Stimulated activated CD8-positive, alpha-beta memory T cell treated with anti-CD3 and anti-CD28 coated beads, Interleukin-4, amount 100 ng/mL, for 4 hours (primary cell): ENCODE measurements at places on chromosomes 4 and X.

GRCh38 chrX:27987862-27988646, 6.8 kb upstream of the DCAF8L1 start:
- DNase-seq, result no peak

DNA sequence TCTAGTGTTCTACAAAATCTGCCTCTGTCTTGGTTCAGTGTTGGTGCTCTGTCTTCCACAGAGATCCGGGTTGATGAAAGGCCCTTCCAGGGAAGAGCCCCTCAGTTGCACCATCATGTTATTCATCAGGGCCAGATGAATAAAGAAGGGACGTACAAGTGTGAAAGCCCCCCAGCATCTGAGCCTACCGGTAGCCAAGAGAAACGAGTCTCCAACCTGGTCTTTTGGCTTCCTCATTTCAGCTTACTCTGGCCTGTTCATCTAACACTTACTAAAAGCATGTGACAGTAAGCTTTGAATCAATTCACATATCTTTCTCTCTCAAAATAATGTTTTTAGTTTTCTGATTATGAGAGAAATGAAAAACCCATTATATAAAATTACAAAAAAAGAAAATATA, 19.2 kb downstream of the MEPE start:
- no peak for DNase-seq

- DNase-seq, result no peak
These were observed 98.5 kb upstream of the INPP4B start for GRCh38 chr4:142944565-142944964.

DNA sequence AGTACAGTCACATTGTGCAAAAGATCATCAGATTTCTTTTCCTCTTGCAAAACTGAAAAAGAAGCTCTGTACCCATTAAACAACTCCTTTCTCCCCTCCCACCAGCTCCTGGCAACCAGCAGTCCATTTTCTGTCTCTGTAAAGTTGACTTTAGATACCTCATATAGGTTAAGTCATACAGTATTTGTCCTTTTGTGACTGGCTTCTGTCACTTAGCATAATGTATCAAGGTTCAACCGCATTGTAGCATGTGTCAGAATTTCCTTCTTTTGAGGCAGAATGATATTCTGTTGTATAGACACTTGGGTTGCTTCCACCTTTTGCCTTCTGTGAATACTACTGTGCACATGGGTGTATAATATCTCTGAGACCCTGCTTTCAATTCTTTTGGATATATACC, 121.8 kb downstream of the SH3KBP1 start:
- no peak for DNase-seq

GRCh38 chr4:14862891-14863290, 139.4 kb upstream of the CPEB2 start:
- no peak for DNase-seq

DNA sequence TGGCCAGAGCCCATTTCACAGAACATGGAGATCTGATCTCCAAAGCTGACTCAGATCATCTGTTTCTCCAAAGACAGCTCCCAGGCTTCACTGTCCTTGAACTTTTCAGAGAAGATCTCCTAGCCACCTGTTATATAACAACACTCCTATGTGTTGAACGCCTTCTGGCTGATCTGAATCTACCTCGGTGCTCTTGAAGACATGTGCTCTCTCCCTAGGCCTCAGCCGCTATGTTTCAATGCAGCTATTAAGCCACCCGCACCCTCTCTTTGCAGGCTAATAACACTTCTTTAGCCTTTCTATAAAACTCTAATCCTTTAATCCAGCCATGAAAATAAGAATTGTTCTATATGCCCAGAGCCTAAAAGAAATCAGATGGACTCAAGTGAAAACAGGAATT, 34.9 kb downstream of the SEL1L3 start:
- no peak for DNase-seq

DNA sequence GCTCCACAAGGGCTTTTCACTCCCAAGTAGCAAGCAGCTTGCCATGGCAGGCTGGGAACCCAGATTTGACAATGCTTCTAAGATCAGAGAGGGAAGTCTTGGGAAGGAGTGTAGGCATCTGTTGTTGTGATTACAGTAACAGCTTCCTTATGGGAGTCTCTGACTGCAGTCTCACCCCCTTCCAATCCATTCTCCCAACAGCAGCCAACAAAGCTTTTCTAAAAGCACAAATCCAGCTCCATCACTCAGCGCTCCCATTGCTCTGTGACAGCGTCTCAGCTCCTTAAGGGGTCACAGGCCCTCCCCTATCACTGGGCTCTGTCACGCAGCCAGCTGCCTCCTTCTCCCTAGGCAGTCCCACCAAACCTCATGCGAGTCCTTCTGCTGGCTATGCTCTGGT, 7.1 kb downstream of the IGFBP7 start:
- no peak for DNase-seq
